T-cell (primary cell): ENCODE measurements at places on chromosomes 2 and 18. TPM values are rescaled to one million over a fixed set of nuclear protein-coding genes. Genes with fewer than 3 reads are reported as not detected.

CENPA gene
- 0.55 TPM for total RNA-seq

DNA sequence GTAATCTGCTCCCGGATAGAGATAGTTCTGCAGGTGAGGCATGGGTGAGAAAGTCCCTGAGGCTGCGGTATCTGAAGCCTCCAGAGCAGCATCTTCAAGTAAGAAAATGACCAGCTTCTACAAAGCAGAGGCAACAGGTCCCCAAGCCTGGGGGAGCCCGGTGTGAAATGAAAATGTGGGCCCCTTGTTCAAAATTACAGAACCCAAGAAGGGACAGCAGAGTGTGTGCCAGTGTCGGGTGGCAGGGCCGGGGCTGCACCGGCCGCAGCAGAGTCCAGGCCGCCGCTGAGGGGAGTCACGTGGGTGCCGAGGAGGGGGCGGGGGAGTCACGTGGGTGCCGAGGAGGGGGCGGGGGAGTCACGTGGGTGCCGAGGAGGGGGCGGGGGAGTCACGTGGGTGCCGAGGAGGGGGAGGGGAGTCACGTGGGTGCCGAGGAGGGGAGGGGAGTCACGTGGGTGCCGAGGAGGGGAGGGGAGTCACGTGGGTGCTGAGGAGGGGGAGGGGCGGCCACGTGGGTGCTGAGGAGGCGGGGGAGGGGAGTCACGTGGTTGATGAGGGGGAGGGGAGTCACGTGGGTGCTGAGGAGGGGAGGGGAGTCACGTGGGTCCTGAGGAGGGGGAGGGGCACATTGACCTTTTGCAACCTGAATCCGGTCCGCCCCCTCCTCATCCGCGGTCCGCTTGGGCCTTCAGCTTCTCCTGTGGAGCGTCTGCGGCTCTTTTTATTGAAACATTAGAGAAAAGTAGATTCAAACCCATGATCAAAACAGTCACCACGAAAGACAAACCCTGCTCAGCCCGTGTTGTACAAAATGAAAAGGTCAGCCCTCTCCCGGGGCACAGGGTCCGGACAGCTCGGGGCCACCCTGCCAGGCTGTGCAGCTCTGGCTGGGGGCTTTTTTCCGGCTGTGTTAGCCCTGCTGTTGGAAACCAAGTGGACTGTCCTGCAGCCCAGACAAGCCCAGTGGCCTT lies 10.4 kb downstream of the COLEC11 start:
- DNase-seq: peak; percentile 22

- DNase-seq: no peak
Observed at GRCh38 chr18:28916456-28916855, 739.5 kb upstream of the CDH2 start.

DNA sequence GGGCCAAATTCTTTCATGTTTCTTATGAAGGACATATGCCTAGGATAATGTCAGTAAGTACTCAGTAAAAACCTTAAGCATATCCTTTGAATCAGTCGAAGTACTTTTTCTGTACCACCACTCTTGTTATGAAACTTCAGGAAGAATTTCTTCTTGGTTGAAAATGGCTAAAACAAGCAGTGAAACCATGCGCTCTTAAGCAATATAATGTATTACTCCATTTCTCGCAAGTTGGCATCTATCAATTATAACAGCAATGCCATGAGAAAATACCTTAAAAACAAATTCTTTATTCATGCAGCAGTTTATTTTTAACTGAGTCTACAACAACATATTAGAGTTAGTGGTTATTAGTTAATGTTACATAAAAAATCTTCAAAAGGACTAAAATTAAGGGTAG lies 41.0 kb downstream of the SLC66A3 start:
- DNase-seq: no peak

- no peak for DNase-seq
Observed at GRCh38 chr2:20516291-20516645, 69.4 kb downstream of the RHOB start.
